ENCODE measurements at places on chromosomes 2 and 18. TPM values are rescaled to one million over a fixed set of nuclear protein-coding genes. Genes with fewer than 3 reads are reported as not detected.

The GPR17 gene
- total RNA-seq, result not detected

The RTP5 gene
- not detected for total RNA-seq

The RABL2A gene
- 24.0 TPM for total RNA-seq

The TANC1 gene
- total RNA-seq, result 0.47 TPM

The RAB11FIP5 gene
- total RNA-seq, result 12.1 TPM

The ANKRD30B gene
- total RNA-seq, result not detected

GRCh38 chr18:79873449-79874110, 75.8 kb downstream of the KCNG2 start:
- no peak for DNase-seq
- no peak overlapping the region for H3K4me3 ChIP-seq
- no peaks in the 10 kb centered on the region for H3K36me3 ChIP-seq
- no peaks in the 10 kb centered on the region for H3K4me1 ChIP-seq
- H3K27ac ChIP-seq, result no peak overlapping the region
- no peaks in the 10 kb centered on the region for H3K27me3 ChIP-seq

DNA sequence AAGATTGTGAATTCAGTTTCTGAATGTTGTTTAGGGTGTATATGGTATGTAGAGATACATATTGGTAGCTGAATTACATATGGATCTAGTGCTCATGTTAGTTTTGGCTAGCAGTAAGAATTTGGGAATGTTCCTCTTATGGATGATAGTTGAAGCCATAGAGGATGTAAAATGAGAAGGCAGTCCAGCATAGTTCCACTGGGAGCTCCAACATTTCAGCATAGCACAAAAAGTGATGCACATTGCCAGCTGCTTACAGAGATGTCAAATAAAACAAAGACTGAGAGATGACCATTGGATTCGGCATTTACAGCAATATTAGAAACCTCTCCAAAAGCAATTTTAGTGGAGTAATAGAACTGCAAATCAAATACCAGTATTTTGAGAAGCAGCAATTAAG, 77.4 kb downstream of the EML4 start:
- no peak overlapping the region for H3K27ac ChIP-seq
- peaks cover 12% of the 10 kb centered on the region for H3K4me1 ChIP-seq
- DNase-seq, result no peak
- no peaks in the 10 kb centered on the region for H3K27me3 ChIP-seq
- H3K36me3 ChIP-seq, result peaks cover 21% of the 10 kb centered on the region
- H3K4me3 ChIP-seq, result no peak overlapping the region

DNA sequence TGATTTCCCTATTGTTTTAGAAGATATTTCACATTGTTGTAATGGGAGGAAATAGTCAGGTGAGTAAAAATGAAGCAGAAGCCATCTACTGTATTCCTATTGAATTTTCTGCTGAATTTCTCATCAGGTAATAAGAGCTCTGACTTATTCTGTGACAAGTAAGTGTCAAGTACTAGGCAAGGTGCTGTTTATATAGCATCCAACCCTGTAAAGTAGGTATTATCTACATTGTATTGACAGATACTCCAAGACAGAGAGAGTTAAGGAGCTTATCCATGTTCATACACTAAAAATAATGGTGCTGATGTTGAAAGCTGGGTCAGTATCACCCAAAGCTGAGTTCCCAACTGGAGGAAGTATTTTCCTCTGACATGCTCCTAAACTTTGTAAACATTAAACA, 106.0 kb downstream of the KCNJ3 start:
- DNase-seq, result no peak
- H3K36me3 ChIP-seq, result no peaks in the 10 kb centered on the region
- H3K4me3 ChIP-seq, result no peak overlapping the region
- no peak overlapping the region for H3K27ac ChIP-seq
- no peaks in the 10 kb centered on the region for H3K27me3 ChIP-seq

DNA sequence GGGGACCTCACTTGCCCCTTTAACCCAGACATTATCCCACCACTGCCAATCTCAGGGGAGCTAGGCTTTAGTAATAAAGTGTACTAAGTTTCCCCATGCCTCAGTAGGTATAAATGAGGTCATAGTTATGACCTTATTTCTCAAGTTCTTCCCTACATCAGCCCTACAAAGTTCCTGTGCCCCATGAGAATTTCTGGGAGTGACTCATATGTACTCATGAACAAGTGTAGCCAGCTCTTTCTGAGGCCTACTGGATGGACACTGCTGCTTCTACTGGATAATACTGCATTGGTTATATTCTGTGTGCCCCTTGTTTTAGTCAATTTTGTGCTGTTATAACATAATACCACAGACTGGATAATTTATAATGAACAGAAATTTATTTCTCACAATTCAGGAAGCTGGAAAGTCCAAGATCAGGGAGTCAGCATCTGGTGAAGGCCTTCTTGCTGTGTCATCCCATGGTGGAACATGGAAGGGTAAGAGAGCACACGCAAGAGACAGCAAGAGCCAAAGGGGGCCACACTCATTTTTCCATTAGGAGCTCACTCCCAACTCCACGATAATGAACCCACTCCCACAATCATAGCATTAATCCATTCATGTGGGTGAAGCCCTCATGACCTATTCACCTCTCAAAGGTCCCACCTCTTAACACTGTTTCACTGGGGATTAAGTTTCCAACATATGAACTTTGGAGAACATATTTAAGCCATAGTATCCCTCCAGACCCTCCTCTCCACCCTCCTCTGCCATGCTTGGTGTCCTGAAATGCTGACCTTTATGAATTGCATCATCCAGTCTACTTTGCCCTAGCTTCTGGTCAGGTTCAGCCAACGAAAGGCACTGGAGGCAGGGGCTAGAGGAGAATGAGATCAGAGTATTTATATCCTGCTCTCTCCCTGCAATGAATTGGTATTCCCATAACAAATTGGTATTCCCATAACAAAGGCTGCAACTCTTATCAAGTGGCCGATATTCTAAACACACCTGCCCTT, 25.4 kb upstream of the ST3GAL5 start:
- no peak overlapping the region for H3K4me3 ChIP-seq
- no peaks in the 10 kb centered on the region for H3K36me3 ChIP-seq
- H3K27ac ChIP-seq, result no peak overlapping the region
- DNase-seq, result no peak
- no peaks in the 10 kb centered on the region for H3K4me1 ChIP-seq

- H3K27ac ChIP-seq, result peak within 1 kb of the TSS; percentile 97
- H3K4me3 ChIP-seq, result peak within 1 kb of the TSS; percentile 97
- H3K4me1 ChIP-seq, result peaks cover 37% of the 10 kb centered on the region
- peak; percentile 93 for DNase-seq
- no peaks in the 10 kb centered on the region for H3K27me3 ChIP-seq
Observed at GRCh38 chr2:27428213-27428977, at the start of gene NRBP1. TSS of gene NRBP1 (plus strand) at chr2:27428631. CDS start at chr2:27433274, 4,643 bp downstream.

DNA sequence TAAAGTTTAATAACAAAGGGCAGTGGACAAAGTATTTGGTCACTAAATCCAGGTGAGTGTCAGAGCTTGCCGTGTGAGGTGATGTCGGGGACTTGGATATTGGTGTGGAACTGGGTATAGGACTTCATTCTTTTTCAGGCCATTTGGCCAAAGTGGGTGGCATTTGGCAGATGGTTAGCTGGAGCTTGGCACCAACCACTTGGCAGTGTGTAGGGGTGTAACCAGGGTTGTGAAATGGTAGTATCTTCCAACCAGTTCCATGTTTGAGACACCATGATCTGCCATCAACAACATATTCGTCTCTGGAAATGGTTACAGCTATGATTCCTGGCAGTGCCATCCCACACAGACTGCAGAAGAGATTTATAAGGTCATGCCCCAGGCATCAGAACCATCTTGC, 113.9 kb downstream of the CCDC85A start:
- DNase-seq, result no peak
- H3K27me3 ChIP-seq, result peaks cover 1% of the 10 kb centered on the region
- no peaks in the 10 kb centered on the region for H3K4me1 ChIP-seq
- H3K27ac ChIP-seq, result no peak overlapping the region
- H3K4me3 ChIP-seq, result no peak overlapping the region

- H3K36me3 ChIP-seq, result no peaks in the 10 kb centered on the region
- H3K4me3 ChIP-seq, result no peak overlapping the region
- no peaks in the 10 kb centered on the region for H3K4me1 ChIP-seq
- no peak for DNase-seq
- peaks cover 16% of the 10 kb centered on the region for H3K27me3 ChIP-seq
Observed at GRCh38 chr2:105411720-105412407, 13.0 kb upstream of the FHL2 start.

DNA sequence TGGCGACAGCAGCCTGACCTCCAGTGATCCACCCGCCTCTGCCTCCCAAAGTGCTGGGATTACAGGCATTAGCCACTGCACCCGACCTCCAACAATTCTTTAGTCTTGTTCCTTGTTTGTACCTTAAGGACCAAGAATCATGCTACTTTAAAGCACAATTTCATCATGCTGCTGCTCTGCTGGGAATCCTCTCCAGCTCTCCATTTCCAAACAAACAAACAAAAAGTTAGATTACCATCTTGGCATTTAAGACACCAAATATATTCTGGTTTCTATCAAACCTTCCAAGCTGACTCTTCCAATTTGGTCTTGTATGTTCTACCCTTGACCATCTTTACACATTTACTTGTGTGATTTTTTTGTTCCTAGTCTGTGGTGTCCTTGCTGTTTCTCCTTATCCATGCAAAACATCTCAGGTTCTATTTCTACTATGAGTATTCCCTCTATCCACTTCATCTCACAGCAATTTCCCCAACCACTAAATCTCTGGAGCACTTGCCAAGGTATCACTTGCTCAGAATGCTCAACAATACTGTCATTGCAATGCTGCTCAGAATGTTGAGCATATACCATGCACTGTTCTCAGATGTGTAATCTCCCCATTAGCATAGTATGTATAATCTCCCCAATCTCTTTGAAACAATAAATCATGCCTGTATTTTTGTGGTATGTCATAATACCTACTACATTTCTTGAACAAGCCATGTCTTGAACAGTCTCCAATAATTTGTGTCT, 73.2 kb upstream of the GALNT5 start:
- H3K27me3 ChIP-seq, result peaks cover 4% of the 10 kb centered on the region
- no peak for DNase-seq
- no peaks in the 10 kb centered on the region for H3K36me3 ChIP-seq
- no peak overlapping the region for H3K4me3 ChIP-seq
- H3K4me1 ChIP-seq, result no peaks in the 10 kb centered on the region
- no peak overlapping the region for H3K27ac ChIP-seq

DNA sequence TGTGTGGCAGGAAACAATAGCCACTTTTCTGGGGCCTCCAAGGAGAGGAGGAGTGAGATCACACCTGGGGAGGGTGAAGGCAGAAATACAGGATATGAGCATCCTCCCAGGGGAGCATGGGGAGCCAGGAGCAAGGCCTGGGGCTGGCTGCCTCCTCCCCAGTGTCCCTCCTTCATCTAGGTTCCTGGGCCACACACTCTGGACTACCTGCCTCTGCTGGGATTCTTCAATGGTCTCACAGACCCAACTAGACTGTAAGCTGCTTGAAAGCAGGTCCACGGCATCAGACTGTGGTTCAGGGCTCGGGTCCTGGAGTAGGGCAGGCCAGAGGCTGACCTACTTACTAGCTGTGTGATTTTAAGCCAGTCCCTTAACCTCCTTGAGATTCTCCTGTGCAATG, 94.0 kb downstream of the MCFD2 start:
- H3K4me3 ChIP-seq, result no peak overlapping the region
- H3K4me1 ChIP-seq, result no peaks in the 10 kb centered on the region
- DNase-seq, result no peak
- no peaks in the 10 kb centered on the region for H3K36me3 ChIP-seq
- no peaks in the 10 kb centered on the region for H3K27me3 ChIP-seq

GRCh38 chr2:196252408-196253115, 81.2 kb upstream of the STK17B start:
- peak overlapping the region; percentile 88 for H3K27ac ChIP-seq
- H3K4me1 ChIP-seq, result peaks cover 75% of the 10 kb centered on the region
- no peaks in the 10 kb centered on the region for H3K27me3 ChIP-seq
- no peak for DNase-seq
- no peak overlapping the region for H3K4me3 ChIP-seq
- peaks cover 13% of the 10 kb centered on the region for H3K36me3 ChIP-seq

DNA sequence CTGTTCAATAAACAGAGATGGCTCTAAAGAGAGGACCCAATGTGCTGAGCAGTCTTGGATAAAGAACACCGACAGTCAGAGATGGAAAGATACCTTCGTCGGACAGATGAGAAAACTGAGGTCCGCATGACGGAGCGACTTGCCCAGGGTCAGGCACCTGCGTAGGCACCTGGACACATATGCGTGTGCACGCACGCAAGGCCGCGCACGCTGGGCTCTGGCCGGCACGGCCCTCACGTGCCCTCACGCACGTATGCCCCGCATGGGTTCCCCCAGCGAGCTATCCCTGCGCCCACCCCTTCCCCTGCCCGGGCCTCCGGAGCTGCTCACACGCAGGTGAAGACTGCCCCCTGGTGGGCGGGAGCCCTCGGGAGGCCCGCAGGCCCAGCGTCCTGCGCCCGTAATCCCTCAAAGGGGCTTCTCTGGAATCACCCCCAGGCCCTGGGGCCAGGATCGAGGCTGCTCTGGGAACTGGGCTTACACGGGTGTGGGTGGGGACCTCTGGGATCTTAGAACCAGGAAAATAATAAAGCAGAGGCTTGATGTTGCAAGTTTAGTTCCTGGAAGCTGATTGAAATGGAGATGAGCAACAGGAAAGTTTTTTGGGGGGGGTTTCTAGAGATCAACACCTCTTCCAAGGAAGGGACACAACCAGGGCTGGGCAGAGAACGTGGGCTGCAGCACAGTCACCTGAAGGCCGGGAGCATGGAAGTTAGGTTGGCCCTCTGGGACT, 246.3 kb downstream of the TNS1 start:
- H3K36me3 ChIP-seq, result no peaks in the 10 kb centered on the region
- DNase-seq, result peak; percentile 39
- H3K27ac ChIP-seq, result peak overlapping the region; percentile 63
- no peak overlapping the region for H3K4me3 ChIP-seq
- H3K27me3 ChIP-seq, result peaks cover 2% of the 10 kb centered on the region

DNA sequence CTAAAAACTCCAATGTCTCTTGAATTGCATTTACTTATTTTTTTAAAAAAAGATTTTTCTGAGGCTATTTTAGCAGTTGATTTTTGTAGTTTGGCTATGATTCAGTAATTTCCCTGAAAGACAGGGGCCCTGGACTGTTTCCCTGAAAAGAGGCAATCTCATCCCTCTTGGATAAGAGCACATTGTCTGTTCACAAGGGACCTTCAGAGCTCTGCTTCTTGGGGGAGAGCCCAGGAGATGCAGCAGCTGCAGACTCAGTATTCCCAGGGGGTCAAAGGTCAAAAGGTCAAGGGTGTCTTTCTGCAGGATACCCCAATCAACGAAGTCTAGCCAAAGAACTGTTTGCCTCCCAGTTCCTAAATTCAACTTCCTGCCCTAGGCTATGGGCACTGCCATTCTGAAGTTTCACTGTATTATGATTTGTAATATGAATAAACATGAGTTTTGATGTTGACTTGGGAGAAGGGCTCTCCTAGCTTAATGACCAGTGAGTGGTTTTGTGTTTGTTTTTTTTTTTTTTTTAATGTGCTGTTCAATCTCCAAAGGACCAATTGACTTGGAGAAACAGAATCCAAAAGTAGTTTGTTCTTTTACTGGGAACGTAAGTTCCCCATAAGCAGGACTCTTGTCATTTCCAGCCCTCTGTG, 157.0 kb upstream of the SERPINE2 start:
- H3K36me3 ChIP-seq, result no peaks in the 10 kb centered on the region
- H3K4me3 ChIP-seq, result no peak overlapping the region
- no peak overlapping the region for H3K27ac ChIP-seq

- H3K27me3 ChIP-seq, result peaks cover 56% of the 10 kb centered on the region
- H3K36me3 ChIP-seq, result no peaks in the 10 kb centered on the region
- no peak overlapping the region for H3K27ac ChIP-seq
- H3K4me3 ChIP-seq, result no peak overlapping the region
- H3K4me1 ChIP-seq, result peaks cover 7% of the 10 kb centered on the region
- DNase-seq, result no peak
Observed at GRCh38 chr2:110818767-110819481, 86.6 kb downstream of the ACOXL start.

GRCh38 chr2:69122271-69122670, 109.3 kb downstream of the ANTXR1 start:
- H3K36me3 ChIP-seq, result no peaks in the 10 kb centered on the region
- H3K4me1 ChIP-seq, result no peaks in the 10 kb centered on the region
- H3K27me3 ChIP-seq, result peaks cover 6% of the 10 kb centered on the region
- no peak overlapping the region for H3K4me3 ChIP-seq
